ENCODE measurements at places on chromosomes 7 and 10. TPM values are rescaled to one million over a fixed set of nuclear protein-coding genes. Genes with fewer than 3 reads are reported as not detected.

DNA sequence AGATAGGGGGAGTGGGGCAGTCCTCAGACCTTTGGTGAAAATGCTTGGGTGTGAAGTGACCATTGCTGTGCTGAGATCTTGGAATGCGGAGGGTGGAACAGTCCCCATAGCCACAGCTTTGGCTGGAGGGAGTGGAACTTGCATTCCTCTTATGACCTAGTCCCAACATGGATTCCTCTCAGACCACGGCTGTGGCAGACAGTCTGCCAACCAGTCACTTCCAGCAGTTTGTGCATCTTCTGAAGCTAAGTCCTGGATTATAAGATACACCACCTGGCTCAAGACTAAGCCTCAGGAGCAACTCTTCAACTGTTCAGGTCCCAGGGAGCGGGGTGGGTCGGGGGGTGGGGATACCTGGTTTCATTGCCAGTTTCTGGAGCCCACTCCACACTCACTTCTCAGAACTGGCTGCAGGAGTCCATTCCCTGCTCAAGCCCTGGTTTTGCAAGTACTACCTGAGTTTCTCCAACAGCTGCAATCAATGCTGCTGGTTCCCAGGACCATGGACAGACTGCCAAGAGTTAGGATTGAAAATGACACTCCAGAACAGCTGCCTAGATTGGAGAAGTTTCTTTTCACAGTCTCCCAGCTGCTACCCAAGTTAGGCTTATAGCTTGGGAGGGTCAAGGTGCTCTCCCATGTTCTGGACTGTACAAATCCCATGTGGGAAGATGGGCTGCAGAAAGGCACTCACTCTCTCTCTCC lies 29.1 kb upstream of the DGKB start:
- DNase-seq, result no peak

DNA sequence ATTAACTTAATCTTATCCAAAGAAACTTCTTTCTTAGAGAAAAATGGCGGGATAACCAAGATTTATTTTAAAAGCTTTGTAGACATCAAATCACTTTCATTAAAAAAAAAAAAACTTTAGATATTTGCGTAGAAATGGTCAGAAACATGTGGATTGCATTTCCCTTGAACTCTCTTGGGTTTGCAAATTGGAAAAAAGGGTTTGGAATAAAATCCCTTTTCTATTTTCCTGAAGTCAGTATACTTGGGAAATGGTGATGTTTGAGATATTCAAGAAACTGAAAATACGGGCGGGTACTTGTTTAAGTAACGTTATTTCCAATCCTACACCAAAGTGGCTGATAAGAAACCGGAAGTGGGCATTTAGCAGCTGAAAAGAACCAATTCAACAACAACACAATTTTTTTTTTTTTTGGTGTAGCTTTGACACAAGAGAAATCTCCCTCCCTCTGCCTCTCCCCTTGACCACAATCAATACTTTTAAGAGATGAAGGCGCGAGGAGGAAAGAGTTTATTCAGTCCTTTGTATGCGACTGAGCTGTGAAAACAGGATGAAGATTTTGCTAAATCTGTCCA lies 13.7 kb upstream of the GFRA1 start:
- DNase-seq, result no peak

GRCh38 chr10:128364631-128365030 lies 238.4 kb upstream of the MKI67 start:
- DNase-seq, result no peak

NAT16 gene
- total RNA-seq, result not detected

- no peak for DNase-seq
These were observed 57.0 kb upstream of the GPR158 start for GRCh38 chr10:25117757-25118156.

DNA sequence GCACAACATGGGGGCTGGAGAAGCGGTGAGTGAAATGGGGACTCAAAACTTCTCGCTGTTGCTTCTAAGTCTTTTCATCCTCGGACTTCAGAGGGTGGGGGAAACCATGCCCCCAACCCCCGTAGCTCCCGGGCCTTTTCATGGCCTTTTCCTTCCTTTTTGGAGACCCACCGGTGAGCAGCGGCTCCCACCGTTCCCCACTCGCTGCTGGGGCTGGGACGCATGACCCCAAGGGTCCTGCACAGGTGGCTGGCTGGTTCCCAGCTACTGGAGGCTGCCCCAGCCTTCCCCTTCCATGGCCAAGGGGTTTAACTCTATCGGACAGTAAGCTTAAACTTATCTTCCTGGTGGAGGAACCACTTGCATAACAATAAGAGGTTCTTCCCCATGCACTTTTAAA lies 194.3 kb upstream of the FERD3L start:
- no peak for DNase-seq

DNA sequence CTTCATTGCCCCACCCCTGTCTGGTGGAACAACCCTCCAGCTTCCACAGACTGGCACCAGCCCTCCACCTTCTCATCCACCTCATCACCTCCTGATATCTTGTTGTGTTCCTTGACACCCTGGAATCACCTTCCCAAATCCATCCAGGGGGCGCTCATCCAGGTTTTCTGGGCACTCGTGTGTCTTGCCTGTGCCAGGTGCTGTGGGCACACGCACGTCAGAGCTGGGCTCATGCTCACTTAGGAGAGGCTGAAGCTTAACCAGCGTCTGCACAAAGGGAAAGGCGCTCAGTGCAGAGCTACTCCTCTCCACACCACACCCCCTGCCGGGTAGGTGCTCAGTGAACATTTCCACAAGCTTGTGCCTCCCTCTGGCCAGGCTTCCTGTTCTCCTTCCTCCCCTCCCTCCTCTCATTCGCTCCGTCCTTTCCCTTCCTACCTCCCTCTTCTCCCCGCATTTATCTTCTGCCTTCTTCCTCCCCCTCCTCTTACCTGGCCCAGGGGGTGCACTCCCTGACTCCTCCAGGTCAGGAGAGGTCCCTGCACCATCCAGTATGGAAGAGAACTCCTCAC lies 4.8 kb downstream of the ADCYAP1R1 start:
- DNase-seq, result no peak

DNA sequence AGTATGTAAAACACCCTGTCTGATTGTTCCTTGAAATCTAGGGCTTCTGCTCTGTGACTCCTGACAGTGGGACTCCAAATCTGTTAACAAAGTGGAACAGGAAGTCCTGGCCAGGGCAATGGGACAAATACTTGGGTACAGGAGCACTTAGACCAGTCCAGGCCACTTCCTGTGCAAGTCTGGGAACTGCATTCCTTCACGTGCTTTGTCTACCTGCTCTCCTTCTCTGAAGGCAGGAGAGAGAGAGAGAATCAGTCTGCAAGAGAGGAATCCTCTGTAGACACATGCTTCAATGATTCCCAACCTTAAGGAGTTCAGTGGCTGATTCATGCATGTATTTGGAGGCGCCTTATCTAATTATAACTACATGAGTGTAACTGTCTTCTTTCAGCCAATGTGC lies 530.2 kb downstream of the GATA3 start:
- DNase-seq, result no peak

DNA sequence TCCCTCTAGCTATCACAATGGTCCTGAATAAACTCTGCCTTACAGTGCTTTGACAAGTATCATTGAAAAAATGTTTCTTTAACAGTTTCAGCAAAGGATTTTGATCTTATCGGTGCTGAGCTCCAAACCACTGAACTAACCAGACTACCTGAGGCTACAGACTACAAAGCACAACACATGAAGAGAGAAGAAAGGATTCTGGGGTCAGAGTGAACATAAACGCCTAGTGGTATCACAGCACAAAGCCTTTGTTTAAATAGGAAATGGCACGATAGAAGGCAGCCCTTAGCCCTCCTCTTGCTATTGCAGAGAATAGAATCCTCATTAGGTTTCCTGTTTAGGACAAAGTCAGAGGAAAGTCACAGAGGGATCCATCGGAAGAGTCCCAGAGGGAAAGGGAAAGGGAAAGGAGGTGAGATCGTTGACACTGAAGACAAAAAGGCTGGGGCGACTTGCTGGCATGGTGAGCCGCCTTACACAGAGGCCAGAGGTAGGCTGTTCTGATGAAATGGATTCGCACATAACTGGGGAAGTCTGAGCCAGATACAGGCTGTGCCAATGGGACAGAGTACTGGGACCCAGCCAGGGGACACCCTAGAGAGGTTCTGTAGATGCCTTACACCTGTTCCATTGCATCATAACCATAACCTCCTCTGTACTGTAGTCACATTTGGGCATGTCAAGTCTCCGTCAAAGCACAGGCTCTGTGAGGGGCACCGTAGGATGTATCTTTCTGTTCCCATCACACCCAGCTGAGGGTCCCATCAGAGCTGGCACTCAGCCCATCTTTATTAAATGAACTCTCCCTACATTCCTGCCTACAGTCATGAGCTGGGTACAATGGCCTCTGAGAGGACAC lies 71.5 kb downstream of the XPNPEP1 start:
- no peak for DNase-seq

GRCh38 chr10:123759501-123760031 lies 93.4 kb downstream of the GPR26 start:
- DNase-seq, result no peak

TWIST1 gene
- total RNA-seq, result 0.95 TPM

ABCB1 gene
- total RNA-seq, result 7.3 TPM

GRCh38 chr10:43961523-43962345 lies 313.1 kb upstream of the ZNF32 start:
- DNase-seq, result no peak

DNA sequence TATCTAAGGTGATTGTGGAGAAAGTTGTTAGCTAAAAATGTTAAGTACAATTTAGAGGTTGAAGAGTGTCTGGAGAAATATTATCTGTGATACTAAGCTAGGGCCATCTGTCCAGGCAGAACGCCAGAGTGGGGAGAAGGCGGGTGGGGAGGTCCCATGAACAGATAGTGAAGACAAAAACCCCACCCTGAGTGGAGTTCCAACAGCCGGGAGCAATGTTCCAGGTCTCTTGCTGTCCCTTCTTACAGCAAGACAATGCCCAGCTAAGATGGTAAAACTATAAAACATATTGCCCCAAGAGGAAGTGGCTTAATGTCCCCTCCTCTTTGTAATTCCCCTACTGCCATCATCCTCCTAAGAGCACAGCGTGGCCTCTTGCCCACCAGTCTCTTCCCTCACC lies 10.4 kb upstream of the IL15RA start:
- DNase-seq, result no peak

GRCh38 chr10:122526892-122527291 lies 33.7 kb upstream of the DMBT1 start:
- DNase-seq, result no peak

MCM10 gene
- 66.9 TPM for total RNA-seq

DNA sequence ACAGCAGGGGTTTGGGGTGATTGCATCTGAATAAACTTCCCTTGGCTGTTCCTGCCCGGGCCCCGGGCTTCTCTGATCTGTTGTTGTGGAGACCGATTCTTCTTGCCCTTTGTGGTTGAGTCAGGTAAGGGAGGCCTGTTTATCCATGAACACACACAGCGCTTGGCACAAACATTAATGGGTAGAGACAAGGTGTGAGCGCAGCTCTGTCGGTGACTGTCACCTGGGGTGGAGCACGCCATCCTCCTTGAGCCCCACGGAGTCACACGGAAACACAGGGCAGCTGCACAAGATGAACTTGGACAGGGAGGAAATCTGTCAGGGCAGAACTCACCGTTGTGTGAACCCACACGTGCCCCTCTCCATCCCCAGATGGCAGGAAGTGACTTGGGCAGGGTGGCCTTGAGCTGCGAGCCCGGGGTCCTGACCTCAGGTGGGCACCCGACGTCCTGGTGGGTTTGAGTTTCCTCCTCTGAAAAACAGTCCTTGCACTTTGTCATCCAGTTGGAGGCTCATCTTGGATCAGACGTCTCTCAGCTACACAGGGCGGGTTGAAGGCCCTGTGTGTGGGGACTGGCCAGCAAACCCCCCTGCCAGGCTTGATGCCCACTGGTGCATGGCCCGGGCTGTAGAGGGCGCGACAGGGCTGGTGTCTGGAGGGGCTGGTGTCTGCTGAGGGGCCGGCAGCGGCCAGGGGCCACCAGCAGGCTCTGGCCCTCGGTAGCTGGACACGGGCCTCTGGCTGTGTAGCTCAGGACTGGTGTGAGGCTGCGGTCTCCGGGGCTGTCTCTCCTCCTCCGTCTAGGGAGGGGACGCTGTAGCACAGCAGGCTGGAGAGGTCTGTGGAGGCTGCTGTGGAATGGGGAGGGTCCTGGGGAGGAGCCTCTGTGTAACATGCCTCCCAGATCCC lies 24.2 kb upstream of the SHH start:
- no peak for DNase-seq

GRCh38 chr7:135799881-135800280 lies 51.3 kb upstream of the FAM180A start:
- DNase-seq, result no peak

GRCh38 chr10:8113616-8114015 lies 59.1 kb downstream of the GATA3 start:
- DNase-seq, result no peak

RELN gene
- 0.24 TPM for total RNA-seq

HPS6 gene
- 27.7 TPM for total RNA-seq

DNA sequence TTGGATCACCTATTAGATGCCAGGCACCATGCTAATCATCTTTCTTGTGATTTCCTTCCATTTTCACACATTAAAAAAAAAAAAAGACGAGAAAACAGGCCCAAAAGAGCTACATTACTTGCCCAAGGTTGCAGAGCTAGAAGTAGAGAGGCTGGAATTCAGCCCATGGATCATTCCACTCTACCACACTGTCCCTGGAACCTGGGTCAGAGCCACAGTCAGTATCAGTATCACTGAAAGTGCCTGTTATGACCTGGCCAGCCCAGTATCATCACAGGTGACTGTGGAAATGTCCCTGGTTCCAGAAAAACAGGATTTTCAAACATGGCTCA lies 3.3 kb upstream of the FLNC start:
- DNase-seq, result no peak

ADAM12 gene
- total RNA-seq, result 0.87 TPM

DNA sequence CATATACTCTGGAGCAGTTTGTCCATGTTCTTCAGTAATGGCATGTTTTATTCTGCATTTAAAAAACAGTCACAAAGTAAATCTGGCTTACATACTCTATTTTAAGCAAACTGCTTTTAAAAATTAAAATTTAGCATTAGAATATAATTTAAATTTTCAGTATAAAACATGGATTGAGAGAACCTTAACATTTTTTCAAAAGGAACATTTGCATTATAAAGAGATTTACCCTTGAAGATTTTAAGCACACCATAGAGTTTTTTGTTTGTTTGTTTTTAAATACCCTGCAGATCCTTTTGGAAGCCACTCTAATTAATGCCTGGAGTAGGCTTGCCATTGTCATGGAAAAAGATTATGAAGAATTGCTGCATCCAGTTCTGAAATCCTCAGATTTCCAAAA lies 70.4 kb downstream of the ZNRF2 start:
- no peak for DNase-seq

GRCh38 chr7:103075337-103075918 lies 488 bp downstream of the ARMC10 start:
- peak; percentile 78 for DNase-seq

DNA sequence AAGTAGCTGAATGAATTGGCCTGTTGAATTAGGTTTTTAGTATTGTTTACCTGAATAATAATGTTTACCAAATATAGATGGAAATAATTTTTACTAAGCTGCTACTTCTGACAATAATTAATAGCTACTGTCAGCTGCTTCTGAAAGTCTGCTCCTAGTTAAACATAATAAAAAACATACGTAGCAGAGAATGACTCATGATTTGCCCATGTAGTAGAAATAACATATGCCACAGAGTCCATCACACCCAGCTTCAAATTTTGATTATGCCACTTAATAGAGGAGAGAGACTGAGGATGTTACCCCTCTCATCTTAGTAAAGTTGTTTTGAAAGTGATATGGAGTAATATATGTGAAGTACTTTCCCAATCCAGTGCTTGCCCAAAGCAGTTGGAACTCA lies 57.6 kb upstream of the MDFIC start:
- DNase-seq, result no peak

GRCh38 chr7:112370436-112370835 lies 79.8 kb upstream of the IFRD1 start:
- no peak for DNase-seq

PRPS1L1 gene
- total RNA-seq, result not detected

GRCh38 chr7:139523968-139524815 lies 707 bp downstream of the CLEC2L start:
- no peak for DNase-seq

WBP1L gene
- total RNA-seq, result 15.1 TPM

All from activated T-cell treated with anti-CD3 and anti-CD28 coated beads, Interleukin-2, amount 50 U/mL, for 4 hours (primary cell).